ENCODE measurements at places on chromosomes 1 and 21.

- DNase-seq = no peak
Observed at GRCh38 chr1:30274976-30275621, 448.3 kb downstream of the MATN1 start.

DNA sequence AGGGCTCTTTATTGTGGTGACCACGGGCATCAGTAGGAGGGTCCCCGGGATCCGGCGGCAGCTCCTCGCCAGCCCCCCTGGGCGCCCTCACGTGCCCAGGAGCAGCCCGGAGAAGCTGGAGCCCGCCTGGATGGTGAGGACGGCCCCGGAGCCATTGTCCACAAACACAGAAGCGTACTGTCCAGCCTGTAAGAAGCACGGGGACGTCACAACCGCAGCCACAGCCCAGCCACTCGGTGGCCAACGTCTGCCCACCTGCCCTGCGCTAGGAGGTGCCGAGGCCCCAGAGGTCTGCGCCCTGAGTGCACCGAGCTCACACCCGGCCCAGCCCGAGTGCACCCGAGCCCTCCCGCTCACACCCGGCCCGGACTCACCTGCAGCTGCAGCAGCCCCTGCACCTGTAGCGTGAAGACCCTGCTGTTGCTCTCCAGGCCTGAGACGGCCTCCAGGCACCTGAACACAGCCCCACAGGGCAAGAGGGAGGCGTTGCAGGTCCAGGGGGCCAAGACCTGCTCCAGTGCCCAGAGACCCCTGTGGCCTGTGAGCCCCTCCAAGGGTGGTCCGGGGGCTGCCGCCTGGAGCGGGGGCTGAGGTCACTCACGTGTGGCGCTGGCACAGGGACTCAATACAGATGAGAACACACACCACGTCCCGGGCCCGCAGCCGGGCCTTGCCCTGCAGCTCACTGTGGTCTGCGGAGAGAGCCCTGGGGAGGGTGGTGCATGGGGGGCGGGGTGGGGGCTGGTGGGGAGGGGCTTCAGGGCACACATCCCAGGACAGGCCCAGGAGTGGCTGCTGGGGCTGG is 3.9 kb downstream of the C1QTNF12 start:
- no peak for DNase-seq

GRCh38 chr1:169271098-169271497 is 96.5 kb downstream of the NME7 start:
- DNase-seq = no peak

- no peak for DNase-seq
Observed at GRCh38 chr1:170663404-170664092, 383 bp upstream of the PRRX1 start.

GRCh38 chr1:17099616-17100340 is 19.5 kb downstream of the PADI2 start:
- DNase-seq = no peak

GRCh38 chr1:111161843-111162487 is 21.9 kb downstream of the CEPT1 start:
- DNase-seq = no peak

- no peak for DNase-seq
Observed at GRCh38 chr21:44434936-44435635, 20.2 kb upstream of the LRRC3 start.

DNA sequence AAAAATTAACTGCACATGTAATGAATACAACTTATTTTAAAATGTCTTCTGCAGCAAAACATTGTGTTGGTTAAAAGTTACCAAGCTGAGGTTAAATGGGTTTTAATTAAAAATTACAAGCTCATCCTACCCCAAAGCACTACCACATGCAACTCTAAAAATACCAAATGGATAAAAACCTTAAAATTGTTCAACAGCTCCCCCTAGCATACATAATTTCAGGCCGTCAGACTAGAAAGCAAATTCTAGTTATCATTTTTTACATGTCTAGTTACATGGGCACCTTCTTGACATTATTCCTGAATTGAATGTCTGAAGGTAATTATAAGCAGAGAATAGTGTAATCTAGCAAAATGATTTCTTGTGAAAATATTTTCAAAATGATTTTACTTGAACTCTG is 176.5 kb downstream of the C1orf21 start:
- no peak for DNase-seq

- no peak for DNase-seq
Observed at GRCh38 chr1:18644973-18645746, 14.5 kb downstream of the PAX7 start.

DNA sequence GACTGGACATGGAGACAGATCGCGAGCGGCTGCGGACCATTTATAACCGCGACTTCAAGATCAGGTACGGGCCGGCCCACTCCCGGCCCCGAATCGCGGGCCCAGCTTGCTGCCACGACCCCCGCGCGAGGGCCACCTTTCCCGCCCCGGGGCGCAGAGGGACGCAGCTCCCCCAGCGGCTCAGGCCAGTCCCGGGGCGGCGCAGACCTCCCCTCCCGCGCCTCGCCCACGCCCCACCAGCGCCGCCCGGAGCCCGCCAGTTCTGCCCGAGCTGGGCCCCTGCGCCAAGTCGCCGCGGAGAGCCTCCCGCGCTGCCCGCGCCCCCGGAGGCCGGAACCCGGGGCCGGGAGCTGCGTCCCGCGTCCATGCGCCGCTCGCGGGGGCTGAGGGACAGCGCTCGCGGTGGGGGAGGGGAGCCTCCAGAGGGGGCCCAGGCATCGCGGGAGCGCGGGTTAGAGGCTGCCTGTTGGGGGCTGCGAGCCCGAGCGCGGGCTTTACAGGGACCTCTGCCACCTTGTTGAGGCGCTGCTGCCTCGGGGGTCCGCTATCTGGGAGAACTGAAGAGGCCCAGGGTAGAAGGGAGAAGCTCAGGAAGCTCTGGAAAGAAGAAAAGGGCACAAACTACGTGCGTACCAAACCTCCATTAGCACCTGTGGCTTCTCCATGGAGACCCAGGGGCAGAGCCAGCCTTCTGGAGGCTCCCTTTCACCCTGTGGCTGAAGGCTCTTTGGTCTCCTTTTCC is 698 bp downstream of the MOV10 start:
- DNase-seq = no peak

DNA sequence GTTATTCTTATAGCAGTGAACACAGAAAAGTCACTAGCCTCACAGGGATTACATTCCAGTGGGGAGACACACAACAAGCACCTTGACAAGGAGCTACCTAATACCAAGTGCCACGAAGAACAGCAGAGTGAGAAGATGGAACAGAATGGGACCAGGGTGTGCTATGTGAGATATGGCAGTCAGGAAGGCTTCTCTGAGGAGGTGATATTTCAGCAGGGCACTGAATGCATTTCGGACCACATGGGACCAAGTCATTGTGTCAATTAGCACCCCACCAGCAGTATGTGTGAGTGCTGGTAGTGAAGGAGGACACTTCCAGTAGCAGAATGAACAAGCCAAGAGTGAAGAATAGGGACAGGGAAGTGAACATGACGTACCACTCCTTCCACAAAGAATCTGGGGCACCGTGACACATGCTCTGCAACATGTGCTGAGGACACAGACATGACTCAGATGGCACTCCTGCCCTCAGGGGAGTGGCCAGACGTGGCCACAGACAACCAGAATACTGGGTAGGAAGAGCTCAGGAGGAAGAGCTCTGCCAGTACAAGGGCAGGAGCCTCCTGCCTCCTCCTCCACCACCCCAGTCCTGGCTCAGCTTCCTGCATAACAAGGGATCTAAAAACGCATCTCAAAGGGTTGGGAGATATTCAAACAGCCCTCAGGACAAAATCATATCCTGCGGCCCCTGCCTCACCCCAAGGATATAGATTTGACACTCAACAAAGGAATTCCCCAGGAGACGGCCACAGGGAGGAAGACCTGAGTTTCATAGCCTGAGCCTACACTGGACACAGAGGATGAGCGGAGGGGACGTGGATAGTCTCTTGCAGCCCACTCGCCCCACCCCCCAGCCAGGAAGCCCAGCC is 102.5 kb downstream of the TRABD2B start:
- peak; percentile 16 for DNase-seq

DNA sequence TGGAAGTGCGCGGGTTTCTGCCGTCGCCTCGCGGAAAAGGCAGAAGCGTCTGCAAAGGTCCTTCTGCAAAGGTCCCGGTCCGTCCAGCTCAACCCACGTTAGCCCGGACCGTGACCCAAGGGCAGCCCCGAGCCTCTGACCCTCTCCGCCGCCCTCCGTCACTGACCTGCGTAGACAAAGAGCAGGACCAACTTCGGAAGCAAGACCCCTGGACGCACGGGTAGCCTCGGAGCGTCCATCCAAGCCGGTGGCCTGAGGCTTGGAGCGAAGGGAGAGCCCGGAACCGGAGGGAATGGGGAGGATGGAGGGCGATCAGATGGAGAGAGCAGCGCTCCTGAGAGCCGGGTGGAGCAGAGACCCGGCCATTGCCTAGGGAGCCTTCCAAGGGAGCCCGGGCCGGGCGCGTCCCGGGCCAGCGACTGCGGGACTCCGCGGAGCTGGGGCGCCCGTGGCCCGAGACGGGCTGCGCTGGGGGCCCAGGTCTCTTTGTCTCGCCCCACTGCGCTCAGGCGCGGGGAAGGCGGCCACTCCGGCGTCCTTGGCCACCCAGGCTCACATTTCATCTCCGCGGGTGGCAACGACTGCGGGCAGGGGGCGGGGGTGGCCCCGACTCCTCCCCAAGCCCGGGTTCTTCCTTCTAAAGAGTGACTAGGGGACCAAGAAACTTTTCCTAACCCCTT is at the start of gene CYYR1:
Gene CYYR1 (minus strand): TSS at position 585 of the 680 bp plus-strand sequence. CDS start 346 bp downstream, at position 239.
- no peak for DNase-seq

DNA sequence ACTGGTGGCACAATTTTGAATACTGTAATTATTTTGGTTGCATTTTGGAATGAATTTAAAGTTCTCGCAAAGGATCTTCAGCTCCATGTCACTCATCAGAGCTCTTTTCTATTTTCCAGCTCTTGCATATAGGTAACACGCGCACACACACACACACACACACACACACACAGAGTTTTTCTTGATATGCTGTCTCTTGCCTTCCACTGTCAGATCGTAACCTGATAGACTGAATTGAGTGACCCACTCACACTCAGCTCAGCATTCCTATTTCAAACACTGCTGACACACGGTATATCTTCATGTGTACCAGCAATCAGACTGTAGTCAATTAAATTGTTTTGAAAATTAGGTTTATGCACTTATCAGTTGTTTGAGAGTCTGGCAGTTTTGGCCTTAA is 214.1 kb downstream of the PBX1 start:
- DNase-seq = no peak

DNA sequence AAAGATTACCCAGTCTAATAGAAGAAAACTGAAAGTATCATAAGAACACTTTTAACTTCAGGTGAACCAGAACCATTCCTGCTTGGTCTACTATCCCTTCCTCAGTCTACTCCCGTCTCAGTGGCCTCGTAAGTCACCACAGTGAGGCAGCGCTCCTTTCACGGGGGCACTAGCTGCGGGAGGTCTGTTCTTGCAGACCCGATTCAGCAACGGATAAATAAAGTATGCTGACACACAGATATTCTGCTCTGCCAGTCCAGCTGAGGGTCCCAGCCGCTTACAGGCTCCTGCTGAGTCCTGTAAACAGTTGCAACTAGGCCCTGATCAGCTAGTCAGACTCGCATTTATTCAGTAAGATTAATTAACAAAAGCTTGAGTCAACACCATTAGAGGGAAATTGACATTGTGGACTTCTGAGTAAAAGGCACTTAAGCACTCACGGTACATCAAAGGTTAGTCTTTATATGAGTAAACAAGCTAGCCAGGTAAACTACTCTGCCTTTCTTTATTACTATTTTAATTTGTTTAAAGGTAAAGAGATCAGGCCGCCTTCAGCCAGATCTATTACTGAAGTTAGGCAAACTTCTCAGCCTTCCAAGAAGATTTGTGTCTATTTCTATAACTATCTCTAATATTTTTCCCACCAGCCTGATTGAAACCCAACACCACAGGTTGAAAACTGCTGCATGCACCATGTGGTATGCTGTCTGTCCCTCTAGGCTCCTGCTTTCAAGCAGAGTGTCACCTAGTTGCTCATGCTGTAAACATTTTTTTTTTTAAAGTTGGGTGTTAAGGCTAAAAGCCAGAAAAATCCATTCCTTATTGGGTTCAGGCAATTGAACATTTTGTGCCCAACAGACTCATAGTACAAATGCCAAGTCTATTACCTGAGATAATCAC is 87.7 kb downstream of the INTS7 start:
- DNase-seq = no peak

DNA sequence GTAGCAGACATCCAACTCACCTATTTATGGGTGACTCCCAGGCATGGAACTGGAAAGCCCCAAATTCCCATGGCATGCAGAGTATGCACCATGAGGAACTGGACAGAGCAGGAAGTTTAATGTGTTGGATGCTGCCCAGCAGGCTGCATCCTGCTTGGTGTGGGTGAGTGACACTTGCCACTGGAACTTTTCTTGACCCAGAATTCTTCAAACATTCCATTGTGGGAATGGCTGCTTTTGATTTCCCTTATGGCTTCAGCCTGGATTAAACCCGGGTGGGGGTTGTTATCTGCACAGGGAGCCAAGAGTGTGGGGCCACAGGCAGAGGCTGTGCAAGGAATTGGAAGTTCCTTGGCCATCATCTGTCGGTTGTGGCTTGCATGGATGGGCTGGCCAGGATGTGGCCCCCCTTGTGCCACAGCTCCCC is 26.9 kb upstream of the BACE2 start:
- no peak for DNase-seq

DNA sequence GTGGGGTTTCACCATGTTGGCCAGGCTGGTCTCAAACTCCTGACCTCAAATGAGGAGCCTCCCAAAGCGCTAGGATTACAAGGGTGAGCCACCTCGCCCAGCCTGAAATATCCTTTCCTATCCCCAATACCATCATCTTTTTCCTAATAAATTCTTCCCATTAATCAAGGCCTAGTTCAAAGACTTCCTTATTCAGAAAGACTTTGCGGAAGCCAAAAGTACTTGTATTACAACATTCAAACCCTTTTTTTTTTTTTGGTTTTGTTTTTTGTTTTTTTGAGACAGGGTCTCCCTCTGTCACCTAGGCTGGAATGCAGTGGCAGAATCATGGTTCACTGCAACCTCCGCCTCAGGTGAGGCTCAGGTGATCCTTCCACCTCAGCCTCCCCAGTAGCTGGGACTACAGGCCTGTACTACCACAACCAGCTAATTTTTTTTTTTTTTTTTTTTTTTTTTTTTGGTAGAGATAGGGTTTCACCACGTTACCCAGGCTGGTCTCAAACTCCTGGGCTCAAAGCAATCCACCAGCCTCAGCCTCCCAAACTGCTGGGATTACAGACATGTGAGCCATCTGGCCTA is 7.6 kb downstream of the SLC19A2 start:
- no peak for DNase-seq

GRCh38 chr1:9573723-9574122 is 15.0 kb upstream of the TMEM201 start:
- DNase-seq = no peak

DNA sequence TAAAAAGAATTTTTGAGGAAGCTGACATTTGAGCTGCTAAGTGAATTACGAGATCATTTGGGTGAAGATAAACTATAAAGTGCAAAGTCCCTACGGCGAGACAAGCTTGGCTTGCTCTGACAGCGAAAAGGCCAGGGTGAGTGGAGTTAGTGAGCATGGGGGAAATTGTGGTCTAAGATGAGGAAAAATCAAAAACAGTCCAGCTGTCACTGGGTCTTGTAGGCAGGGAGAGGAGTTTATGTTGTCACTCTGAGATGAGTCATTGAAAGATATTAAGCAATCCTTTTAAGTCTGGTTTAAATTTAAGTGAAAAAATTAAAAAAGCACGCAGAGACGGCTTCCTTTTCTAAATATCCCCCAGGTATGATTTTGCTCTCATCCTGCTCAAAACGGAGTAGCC is 601.9 kb downstream of the MRPL39 start:
- no peak for DNase-seq

Measured in iPS DF 6.9 (cell line).